ENCODE measurements at places on chromosomes 13 and 19.

GRCh38 chr19:52592301-52592700, 22.2 kb downstream of the ZNF701 start:
- no peak for DNase-seq

- no peak for DNase-seq
Measured at GRCh38 chr13:43246382-43246781, 223.0 kb downstream of the DNAJC15 start.

DNA sequence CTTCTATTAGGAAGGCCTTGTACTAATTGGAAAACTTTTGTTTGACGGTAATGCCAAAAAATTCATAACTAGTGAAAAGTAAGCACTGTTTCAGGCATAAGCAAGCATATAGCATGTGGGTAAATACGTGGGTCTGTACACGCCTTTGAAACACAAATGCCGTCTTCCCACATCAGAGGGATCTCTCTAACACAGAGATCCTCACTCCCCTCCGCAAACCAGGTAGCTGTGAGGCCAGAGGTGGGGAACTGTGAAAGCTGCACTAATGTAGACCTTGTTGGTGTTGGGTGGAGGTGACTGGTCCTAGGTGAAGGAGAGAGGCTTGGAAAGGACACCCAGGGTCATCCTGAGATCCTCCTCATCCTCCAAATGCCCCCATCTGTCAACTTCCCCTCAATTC, 16.0 kb upstream of the POU2F2 start:
- no peak for DNase-seq

DNA sequence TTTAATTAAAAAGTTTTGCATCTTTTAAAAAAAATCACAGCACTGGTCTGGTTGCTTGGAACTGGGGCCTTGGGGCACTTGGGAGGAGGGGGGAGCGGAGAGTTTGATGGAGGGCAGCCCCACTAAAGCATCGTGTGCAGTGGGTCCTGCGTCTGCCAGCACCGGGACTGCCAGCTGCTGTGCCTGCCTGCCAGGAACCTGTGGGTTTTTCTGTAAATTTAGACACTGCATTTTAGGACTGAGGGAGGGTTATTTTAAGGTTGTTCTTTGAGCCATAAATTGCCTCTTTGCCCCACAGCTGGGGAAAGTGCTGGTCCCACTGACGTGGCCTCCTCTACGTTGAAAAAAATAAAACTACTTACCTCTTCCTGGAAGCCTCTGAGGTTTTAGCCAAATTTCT, 2.9 kb downstream of the KLF2 start:
- DNase-seq = no peak

- no peak for DNase-seq
Measured at GRCh38 chr13:113552079-113552478, 32.5 kb upstream of the TFDP1 start.

DNA sequence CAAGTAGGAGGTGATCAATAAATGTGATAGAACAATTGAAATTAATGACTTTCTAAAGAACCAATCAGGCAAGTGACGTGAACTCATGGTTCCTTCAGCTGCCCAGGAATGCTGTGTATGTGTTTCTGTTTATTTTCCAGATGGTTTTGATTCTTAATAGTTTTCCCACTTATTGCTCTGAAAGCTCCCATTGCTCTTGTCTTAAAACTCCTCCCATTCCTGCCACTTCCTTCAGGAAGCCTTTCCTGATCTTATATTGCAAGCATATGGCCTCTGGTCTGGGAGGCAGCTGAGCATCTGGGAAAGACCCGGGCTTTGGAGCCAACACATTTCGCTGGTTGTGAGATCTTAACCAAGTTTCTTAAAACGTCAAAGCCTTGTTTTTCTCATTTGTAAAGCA, 17.1 kb upstream of the LATS2 start:
- no peak for DNase-seq

All from NCI-H1417 treated with DMSO at 0.1 percent for 48 hours (cell line).